ENCODE measurements at places on chromosomes 16 and 17.

DNA sequence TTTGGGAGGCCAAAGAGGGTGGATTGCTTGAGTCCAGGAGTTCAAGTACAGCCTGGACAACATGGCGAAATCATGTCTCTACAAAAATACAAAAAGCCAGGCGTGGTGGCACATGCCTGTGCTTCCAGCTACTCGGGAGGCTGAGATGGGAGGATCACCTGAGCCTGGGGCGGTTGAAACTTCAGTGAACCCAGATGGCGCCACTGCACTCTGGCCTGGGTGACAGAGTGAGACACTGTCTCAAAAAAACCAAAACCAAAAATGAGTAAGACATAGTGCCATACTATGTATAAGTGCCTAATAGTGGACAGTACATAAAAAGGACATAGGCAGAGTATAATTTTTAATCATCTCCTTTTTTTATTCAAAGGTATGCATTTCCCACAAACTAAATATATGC is 4.0 kb downstream of the CTC1 start:
- no peak for DNase-seq

- DNase-seq = no peak
These were observed 2101.2 kb downstream of the TP53TG3F start for GRCh38 chr16:35560637-35560984.

DNA sequence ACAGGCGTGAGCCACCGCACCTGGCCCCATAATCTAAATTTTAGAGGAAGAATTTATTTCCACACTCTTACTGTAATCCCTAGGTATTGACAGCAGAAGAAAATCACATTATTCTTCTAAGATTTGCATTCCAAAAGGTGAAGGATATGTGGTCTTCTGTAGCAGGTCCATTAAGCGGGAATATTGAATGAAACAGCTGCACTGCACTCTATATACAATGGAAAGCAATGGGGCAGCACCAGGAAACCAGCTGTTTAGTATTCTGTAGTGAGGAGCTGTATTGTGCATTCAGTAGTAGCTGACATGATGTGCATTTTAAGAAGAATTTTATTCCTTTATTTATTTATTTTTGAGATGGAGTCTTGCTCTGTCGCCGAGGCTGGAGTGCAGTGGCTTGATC is 49.6 kb downstream of the PSMD12 start:
- no peak for DNase-seq

DNA sequence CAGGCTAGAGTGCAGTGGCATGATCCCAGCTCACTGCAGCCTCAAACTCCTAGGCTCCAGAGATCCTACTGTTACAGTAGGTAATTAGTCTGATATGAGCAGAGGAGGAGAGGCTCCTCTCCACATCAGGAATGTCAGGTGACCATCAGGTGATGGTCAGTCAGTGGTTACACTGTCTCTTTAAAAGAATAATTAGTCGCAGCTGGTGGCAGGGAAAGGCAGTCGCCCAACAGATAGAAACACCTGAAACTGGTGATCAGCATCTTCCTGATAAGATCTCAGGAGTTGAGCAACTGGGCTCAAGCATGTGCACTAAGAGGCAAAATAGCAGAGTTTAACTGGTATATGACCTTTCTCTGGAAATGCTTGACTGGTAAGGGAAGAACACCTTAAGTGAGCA is 21.5 kb upstream of the ABCA5 start:
- DNase-seq = no peak

DNA sequence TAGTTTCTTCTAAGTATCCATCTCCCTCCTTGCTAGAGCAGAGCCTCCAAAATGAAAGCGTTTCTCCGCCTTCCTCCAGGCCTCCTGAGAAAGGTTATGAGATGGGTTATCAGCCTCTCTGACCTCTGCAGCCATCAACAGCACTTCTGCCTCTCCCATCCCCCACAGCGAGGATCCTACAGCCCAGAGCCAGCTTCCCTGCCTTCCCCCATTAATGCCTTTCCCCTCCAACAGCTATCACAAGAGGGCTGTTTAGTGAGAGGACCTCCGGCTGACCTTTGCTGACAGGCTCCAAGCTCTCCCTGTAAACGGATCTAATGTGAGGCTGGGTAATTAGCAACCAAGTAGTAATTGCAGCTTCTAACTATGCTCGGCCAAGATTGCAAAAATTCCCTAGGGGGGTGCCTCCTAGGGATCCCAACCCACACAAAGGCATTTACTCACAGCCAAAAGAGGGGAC is 55.8 kb downstream of the ZFHX3 start:
- no peak for DNase-seq

DNA sequence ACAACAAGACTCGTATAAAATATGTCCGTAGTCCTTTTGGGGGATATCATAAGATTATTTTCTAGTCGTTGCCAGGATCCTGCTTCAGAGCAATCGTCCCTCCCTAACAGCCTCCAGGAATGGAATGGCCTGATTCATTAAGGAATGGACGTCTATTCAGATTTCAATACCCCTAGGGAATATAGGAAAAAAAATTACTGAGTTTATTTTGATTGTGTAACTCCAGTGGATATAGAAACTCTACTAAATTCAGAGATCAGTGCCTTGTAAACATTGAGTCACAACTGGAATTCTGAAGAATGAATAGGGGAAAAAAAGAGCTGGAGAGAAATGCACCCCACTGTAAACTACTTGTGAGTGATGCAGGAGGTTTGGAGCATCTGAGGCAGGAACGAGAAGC is 1171.5 kb upstream of the GOT2 start:
- no peak for DNase-seq

GRCh38 chr17:72306037-72306436 is 185.2 kb downstream of the SOX9 start:
- no peak for DNase-seq

- DNase-seq = no peak
These were observed 43.9 kb upstream of the KDM6B start for GRCh38 chr17:7790150-7790549.

- DNase-seq = no peak
These were observed 18.6 kb downstream of the GRIN2C start for GRCh38 chr17:74840989-74841666.

- no peak for DNase-seq
These were observed 37.1 kb upstream of the AMZ2 start for GRCh38 chr17:68210570-68211315.

- DNase-seq = no peak
These were observed 406.7 kb upstream of the MAF start for GRCh38 chr16:80007231-80007630.

GRCh38 chr17:45747911-45748310 is 36.2 kb upstream of the CRHR1 start:
- peak; percentile 80 for DNase-seq

GRCh38 chr16:79656553-79657115 is 56.1 kb upstream of the MAF start:
- peak; percentile 42 for DNase-seq

- no peak for DNase-seq
These were observed 821.1 kb upstream of the EEF2KMT start for GRCh38 chr16:5918567-5919130.

- no peak for DNase-seq
These were observed 6.3 kb upstream of the XAF1 start for GRCh38 chr17:6749519-6749918.

DNA sequence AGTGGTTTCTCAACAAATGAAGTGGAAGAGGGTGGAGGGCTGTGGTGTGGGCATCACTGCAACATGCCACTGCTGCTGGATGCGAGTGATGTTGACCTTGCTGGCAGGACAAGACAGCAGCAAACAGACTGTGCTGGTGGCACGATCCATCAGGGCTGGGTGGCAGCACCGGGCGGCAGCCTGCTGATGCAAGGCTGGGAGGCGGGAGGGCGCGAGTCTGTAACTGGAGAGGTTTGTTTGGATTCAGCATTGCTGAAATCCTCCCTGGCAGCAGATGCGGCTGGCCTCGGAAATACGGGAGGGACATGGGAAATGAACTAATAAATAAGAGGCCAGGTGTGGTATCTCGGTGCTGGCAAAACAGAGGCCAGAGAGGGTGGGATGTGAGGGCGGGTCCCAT is 224.2 kb downstream of the ENGASE start:
- DNase-seq = peak; percentile 45

GRCh38 chr16:69925311-69925710 is 25.8 kb upstream of the CLEC18A start:
- no peak for DNase-seq

DNA sequence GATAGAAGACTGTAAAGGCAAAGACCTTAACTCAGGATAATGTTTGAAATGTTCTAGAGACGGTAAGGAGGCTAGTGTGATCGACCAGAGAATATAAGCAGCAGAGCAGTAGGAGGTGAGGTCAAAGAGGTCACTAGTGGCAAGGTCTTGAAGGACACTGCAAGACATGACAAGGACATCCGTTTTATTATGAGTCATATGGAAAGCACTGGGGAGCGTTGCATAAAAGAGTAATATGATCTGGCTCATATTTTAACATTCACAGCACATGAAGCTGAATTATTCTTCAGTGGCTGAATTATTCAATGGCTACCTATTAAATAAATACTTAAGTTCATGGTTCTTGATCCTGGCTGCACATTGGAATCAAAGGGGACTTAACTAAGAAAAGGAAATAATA is 123.7 kb downstream of the SOX9 start:
- DNase-seq = no peak

DNA sequence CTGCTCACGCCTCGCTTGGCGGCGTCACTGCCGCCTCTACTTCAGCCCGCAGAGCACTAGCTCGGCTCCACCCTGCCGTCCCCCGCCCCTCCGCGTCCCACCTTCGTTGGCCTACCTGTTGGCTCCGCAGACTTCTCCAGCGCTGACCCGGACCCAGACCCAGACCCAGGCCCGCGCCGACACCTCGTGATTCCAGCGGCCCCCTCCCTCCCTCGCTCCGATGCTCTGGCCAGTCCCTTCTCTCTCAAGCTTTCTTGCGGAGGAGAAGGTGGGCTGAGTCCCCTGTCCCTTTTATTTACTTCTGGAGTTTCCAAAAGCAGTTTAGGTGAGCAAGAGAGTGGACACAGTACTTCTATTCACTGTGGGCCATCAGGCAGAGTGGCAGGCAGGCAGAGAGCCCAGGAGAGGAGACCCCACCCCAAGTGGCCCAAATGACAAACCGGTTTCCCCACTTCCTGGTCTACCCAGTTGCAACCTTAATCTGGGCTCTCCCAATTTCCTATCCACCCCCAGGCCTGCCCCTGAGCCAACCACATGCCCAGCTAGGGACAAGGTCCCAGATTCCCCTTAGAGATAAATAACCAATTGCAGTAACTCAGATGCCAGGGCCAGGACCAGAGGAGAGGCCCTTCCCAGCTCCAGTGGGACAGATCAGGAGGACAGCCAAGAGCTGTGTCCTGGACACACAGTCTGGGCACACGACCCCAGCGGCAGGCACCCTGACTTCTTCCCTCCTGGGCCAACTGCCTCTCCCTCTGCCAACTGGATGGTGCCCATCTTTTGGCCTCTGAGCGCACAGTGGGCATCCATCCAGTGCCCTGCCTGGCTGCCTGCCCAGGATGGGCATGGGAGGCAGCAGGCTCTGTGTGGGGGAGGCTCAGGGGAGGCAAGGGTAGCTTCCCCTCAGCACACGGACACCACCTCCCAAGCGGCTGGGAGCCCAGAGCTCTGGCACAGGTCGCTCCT is 1.2 kb upstream of the SRCIN1 start:
- DNase-seq = no peak

GRCh38 chr16:25481636-25482035 is 210.1 kb upstream of the HS3ST4 start:
- DNase-seq = no peak

- peak; percentile 21 for DNase-seq
These were observed 8.7 kb upstream of the KAT7 start for GRCh38 chr17:49779739-49780231.

GRCh38 chr17:50260501-50260911 is 13.8 kb upstream of the TMEM92 start:
- no peak for DNase-seq

DNA sequence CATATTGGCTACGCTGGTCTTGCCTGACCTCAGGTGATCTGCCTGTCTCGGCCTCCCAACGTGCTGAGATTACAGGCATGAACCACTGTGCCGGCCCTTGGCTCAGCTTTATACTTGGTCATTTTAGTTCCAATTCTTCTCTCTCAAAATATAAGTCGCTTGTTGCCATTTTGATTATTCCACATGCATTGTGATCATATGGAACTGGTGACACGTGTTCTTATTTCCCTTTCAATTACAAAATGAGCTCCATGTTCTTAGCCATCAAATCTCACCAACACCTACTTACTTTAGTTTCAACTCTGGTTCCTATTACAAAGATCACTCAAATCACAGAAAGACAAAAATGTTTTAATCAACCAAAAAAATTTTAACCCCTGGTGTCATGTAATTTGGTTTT is 1711.7 kb downstream of the TP53TG3F start:
- no peak for DNase-seq

Measured in NCI-H524 (cell line).